ENCODE measurements at places on chromosomes 1 and 21.
A peak's percentile ranks its signal among the peaks of the same experiment; 100 is the strongest.

DNA sequence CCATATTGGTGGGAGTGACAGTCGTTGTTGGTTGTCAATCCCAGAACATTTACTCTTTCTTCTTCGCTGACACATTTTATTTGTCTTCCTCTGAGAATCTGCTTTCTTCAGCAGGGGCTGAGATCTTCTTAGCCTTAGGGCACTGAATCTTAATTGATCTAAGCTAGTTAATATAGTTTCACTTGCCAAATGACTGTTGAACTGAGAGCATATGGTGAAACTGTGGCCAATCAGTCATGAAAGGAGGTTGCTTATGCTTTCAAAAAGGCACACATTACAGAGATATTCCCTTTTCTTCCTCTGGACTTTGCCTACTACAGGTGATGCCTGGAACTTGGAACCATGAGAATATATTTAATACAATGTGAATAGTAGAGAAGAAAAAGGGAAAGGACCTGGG, 60.0 kb upstream of the KIAA0040 start:
- no peak for DNase-seq

DNA sequence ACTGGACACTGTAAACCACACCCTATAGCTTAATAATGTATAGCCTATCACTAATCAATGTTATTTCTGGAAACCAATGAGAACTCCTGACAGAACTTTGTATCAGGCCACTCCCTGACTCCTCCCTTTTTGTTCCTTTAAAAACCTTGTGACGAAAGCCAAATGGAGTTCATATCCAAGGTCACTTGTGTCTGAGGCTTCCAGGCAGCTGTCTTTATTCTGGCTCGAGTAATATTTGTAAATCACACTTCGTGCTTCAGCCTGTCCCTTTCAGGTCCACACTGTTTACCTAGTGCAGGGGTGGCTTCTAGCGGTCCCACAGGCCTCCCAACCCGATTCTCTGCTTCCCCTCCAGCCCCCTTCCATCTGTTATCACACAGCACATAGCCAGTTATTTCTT, 16.2 kb upstream of the CAPN9 start:
- DNase-seq, result no peak

GRCh38 chr21:34771512-34772028, 102.8 kb downstream of the CLIC6 start:
- no peak for DNase-seq

DNA sequence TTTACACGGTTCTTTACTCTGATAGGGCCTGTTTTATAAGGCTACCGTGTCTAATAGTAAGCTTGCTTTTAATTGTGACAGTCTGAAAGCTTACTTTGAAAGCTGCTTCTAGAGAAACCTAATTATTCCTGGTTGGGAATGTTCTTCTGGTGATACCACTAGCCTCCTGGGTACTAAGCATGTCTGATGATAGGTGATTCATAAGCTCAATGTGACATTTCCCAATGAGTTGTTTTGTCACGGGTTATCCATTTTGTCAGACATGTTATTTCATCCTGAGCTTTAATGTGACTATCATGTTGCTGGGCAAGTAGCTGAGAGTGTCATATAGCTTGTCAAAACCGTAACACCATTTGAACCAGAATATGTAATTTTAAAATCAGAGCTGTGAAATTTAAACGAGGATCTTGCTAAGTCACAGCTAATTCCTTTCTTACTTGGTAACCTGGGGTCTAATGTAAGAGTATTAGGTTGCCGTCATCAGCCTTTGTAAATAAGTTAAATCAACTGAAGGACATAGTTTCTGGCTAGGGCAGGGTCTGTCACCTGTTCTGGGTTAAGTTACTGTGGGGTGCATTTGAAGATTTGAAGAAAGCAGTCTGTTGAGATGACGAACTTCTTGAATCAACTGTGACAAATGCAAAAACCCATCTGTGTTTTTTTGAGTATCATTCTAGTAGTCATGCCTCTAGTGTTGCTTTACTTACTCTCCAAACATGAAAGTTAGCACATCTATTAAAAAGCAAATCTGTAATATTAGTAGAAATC, 529.2 kb downstream of the USP25 start:
- DNase-seq, result no peak

DNA sequence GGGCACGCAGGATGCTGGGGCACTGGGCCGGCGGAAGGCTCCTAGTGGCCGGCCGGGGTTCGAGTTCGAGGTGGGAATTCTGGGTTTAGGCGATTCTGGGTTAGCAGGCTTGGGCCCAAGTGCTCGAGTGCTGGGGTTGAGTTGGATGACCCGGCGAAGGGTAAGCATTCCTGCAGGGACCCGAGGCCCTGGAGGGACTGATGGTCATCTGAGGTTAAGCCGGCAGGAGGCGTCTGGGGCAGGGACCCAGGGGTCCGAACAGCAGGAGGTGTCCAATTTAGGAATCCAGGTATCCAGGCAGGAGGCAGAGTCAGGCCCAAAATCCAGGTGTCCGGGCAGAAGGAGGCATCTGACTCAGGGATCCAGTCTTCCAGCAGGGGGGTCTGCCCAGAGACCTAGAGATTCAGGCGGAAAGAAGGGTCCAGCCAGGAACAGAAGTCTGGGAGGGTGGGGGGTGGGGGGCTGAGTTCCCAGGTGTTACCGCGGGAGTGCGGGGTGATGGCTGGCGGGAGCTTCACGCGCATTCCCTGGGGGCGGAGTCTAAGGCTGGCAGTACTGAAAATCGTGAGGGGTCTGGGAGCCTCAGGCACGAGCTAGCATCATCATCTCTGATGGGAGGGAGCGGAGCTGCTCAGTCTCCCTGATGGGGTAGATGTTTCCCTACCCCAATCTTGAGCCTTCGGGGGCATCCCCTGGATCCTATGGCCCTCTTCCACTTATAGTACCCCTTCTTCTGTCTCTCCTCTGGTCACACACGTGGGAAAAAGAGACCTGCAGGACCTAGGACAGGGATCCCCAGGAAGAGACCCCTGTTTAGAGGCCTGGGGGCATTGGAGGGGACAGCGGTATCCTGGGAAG, 585 bp downstream of the GPR3 start:
- DNase-seq, result no peak

DNA sequence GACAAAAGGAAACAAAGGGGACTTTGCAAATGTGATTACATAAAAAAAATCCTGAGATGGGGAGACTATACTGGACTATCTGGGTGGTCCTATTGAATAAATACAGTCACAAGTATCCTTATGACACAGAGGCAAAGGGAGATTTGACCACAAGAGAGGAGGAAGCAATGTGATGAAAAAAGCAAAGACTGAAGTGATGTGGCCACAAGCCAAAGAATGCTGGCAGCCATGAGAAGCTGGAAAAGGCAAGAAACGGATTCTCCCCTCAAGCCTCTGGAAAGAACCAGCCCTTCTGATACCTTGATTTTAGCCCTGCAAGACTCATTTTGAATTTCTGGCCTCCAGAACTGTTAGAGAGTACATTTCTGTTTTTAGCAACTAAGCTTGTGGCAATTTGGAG, 36.4 kb downstream of the OLFML2B start:
- DNase-seq, result no peak

GRCh38 chr1:212614453-212615200, 6.1 kb downstream of the ATF3 start:
- DNase-seq, result no peak

DNA sequence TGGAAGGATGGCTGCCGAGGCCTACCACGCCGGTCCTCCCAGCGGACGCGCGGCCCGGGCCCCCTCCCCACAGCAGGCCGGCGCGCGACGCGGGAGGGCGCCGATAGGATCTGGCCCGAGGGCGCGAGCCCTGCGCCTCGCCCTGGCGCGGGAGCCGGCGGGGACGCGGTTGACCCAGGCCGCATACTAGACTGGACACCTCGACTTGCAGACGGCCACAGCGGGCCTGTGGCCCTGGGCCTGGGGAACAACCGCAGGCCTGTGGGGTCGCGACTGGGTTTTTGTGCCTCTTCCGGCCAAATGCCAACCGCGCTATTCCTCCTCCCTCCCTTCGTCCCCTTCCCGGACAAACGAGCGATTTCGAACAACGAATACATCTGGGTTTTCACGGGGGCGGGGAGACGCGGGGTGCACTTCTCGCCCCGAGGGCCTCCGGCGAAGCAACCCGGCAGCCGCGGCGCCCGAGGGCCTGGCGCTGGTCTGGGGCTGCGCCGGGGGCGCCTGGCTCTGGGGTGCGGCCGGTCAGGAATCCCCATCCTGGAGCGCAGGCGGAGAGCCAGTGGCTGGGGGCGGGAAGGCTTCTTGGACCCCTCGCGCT, 2.4 kb downstream of the NHLH2 start:
- DNase-seq, result no peak

DNA sequence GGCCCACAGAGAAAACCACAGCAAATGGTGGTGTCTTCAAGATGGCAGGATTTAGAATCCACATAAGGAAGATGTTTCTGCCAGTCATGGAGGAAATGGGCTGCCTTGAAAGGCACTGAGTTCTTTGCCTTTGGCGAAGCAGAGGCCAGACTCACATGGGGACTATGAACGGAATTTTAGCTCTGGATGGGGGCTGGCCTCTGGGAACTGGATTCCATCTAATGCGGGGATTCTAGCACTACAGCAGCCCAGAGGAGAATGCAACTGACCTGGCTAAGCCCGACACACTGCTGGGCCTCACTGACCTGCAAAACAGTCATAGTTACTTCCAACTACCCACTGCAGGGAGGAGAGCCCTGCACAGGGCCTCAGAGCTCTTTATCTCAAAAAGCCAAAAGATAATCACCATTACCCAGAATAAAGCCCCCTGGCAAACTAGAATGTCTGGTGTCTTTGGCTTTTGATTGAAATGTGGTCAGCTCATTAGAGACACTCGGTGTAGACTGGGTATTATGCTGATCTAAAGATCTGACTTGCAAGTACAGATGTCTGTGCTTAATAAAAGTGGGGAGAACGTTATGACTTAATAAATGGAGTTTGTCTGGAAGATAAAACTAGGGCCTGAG, 11.6 kb downstream of the HCRTR1 start:
- DNase-seq, result no peak

DNA sequence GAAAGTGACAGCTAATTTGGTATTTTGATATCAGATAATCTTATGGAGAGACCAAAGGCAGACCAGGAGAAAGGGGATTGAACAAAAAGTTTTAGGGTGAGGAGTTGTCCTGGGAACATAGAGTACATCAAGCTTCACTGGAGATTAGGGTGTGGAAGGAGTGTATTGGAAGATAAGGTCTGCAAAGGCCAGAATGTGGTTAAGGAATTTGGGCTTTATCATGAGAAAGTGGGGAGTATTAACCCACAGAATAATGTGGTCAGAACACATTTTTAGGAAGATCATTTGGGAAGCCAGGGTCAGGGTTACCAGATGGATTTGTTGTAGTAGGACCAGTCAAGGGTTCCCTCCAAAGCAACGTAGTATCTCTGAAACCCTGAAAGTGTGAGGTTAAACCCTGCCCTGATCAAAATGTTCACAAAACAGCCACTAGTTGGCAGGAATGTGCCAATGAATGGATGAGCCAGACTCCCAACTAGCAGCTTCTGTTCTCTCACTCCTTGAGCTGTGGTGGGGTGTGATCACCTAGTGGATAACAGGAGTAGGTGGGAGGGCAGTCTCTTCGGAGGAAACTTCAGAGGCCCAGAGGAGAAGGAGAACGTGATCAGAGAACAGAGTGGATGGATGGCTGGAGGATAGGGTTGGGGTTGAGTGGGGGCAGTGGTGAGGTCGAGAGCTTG, 35.8 kb downstream of the SLC2A1 start:
- peak; percentile 79 for DNase-seq

- no peak for DNase-seq
Measured at GRCh38 chr1:1364266-1364665, 5.9 kb upstream of the MXRA8 start.

GRCh38 chr1:35847935-35848565, 35.0 kb upstream of the AGO1 start:
- no peak for DNase-seq

DNA sequence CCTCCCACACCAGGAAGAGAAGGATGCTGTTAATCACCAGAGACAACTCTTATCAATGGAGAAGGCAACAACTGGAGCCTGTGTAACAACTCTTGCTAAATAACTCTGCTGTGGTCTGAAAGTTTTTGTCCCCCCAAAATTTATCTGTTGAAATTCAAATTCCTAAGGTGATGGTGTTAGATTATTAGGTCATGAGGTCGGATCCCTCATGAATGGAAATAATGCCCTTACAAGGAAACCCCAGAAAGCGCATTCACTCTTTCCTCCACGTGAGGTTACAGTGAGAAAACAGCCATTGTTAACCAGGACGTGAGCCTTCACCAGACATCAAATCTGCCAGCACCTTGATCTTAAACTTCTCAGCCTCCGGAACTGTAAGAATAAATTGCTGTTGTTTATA, 141.9 kb upstream of the CXADR start:
- no peak for DNase-seq

DNA sequence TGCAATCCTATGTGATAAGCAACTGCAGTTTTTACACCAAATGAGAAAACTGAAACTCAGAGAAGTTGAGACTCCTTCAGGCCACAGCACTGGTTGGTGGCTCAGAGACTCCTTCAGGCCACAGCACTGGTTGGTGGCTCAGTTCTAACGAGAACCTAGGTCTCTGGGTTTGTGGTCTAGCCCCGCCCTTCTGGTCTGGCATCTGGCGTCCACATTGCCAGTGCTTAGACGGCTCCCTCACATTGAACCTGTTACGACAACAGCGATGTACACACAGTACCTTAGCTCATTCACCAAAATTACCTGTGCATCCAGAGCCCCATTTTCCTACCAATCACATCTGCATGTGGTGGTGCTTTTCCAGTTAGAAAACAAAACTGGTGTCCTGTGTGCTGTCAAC, 66.1 kb downstream of the NID1 start:
- DNase-seq, result no peak

DNA sequence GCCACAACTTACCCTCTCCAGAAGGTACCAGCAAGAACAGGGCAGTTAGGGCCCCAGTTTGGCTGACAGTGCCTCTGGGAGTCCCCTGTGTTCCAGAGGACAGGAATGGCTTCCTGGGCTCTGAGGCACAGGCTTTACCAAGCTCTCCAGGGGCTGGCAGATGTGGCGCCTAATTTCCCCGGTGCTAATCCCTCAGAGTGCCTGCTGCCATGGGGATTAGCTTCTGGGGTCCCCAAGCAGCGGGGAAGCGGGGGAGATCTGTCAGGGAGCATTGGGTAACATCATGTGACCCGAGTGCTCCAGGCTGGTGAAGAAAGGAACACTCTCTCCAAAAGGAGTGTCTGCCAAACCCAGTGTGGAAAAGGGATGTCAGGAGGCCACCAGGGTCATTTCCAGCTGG, at the start of gene LACTBL1:
Gene LACTBL1, minus strand, starts transcription at position 107 of the 400 bp plus-strand sequence. CDS start 550 bp downstream, outside the sequence.
- DNase-seq, result no peak

DNA sequence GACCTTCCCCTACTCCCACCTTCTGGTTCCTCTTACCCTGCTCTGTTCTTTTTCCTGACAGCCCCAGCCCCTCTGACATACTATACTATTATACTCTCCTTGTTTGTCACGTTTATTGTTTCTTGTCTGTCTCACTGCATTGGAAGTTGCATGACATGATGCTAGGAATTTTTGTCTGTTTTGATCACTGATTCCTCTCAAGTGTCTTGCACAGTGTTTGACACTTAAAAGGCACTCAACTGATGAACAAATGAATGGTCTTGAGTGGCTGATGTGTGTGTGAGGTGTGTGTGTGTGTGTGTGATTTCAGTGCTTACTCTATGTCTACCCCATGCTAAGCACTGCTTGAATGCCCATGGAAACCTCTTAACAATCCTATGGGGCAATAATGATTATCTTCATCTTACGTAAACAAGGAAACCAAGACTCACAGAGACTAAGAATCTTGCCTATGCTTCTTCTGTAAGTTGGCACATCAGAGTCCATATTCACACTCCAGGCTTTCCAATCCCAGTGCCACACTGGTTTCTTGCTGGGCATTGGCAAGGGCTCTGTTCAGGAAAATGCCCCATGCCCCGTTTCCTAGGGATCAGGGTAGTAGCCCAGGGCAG, 59.7 kb downstream of the ATP1A1 start:
- no peak for DNase-seq

GRCh38 chr1:164473544-164473943, 85.4 kb upstream of the PBX1 start:
- no peak for DNase-seq
